NAMALWA (cell line): ENCODE measurements at places on chromosomes 2 and 18.

DNA sequence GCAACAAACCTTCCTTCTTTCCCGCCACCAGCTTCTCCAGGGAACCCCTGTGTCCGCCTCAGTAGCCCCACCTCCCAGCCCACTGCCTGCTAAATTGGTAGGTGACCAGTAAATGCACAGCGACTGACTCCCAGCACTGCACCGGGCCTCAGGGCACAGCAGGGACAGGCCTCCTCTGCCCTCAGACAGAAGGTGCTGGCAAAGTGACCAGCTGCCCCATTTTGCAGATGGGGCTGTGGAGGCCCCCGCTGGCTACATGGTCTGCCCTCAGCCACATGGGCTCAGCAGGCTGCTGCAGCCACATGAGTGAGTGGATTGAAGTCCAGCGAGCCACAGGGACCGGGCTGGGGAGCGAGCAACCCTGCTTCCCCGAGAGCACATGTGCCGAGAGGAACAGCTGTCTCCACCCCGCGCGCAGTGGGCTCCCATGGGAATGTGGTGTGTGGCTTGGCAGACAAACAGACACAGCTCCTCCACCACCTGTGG, 7.8 kb upstream of the NPPC start:
- DNase-seq: peak; percentile 78

DNA sequence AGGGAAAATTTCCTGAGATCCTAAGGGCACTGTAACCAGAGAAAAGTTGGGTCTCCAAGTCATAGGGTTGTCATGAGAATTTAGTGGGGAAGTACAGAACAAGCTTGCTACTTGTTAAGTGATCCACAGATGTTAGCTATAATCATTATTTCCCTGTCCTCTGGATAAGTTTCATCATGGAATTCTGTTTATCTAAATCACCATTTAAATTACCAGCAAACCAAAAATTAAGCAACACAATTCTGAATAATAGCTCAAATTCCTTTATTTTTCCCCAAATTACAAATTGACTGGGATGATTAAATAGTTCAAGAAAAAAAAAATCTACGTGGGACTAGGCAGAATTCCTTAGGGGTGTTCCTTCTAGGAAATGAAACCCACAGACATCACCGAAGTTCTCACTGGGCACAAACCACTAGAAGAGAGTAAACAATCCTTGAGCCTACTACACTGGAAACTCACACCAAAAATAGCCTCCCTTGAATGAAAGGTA, 159.5 kb downstream of the COL6A3 start:
- DNase-seq: no peak

DNA sequence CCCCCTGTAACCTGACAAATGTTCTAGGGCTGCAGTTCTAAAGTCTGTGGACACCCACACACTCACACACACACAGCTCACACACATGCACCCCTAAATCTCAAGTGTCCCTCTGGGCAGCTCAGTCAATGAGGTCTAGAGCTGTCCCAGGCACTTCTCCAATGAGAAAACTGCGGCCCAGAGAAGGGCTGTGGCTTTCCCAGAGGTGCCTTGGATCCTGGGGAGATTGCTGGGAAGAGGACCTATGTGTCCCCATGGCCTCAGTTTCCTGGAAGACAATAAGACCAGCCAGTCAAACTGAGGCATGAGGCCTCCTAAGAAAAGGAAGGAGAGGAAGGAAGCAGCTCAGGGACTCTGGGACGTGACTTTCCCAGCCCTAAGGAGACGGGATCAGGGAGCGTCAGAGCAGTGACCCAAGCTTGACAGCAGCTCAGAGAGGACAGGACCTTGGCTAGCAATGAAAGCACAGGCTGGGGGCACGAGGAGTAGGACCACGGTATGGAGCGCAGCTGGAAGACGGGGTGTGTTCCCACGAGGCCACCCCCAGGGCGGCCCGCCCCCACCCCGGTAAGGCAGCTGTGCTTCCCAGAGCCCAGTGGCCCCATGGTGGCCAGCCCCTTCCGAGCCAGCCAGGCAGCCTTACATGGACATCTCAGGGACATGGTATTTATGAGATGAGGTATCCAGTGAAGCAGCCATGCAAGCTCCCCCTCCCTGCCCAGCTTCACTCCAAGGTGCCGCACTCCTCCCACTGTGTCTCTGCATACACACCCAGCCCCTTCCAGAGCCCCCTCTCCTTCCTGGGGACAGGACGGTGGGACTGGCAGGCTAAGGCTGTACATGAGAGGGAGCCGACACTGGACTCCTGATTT, 46.0 kb downstream of the TNS1 start:
- DNase-seq: no peak

- DNase-seq: no peak
Measured at GRCh38 chr2:216408426-216409290, 3.6 kb upstream of the SMARCAL1 start.

DNA sequence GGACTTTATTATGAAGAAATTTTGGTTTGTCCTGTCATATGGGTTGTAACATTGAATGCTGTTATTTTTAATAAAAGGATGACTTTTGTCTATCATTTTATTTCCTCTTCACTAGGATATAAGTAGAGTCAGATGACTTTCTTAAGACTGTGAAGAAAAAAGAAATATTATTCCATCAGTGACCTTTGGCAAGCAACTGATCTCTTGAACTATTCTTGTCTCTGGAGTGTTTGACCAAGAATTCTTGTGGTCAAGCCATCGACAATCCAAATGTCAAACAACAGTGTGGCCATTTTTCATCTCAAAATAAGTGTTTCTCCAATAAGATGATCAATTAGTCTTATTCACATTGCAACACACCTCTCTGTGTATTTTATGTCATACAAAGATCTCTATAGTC, 24.9 kb downstream of the HOXD1 start:
- DNase-seq: no peak

- DNase-seq: peak; percentile 30
Measured at GRCh38 chr2:39435741-39436591, 1.1 kb downstream of the MAP4K3 start.

DNA sequence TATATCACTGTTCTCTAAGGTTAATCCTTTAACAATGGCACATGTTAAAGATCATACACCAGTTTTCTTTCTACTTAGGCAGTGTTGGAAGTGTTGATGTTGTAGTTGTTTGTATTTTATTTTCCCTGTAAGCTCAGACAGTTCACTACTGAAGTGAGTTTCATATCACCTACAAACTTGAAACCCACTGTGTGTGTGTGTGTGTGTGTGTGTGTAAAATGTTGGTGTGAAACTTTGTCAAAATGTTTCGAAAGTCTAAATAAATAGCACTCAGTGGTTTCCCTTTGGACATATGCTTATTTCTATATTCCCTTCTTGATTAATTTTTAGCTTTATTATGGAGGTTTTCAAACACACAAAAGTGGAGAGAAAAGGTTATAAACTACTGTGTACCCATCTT, 79.8 kb upstream of the CAVIN2 start:
- DNase-seq: no peak

GRCh38 chr2:205539603-205540002, 142.7 kb upstream of the NRP2 start:
- DNase-seq: peak; percentile 9

GRCh38 chr2:15614545-15615300, 23.1 kb downstream of the DDX1 start:
- no peak for DNase-seq

GRCh38 chr2:134460583-134460998, 206.7 kb downstream of the MGAT5 start:
- DNase-seq: peak; percentile 79

DNA sequence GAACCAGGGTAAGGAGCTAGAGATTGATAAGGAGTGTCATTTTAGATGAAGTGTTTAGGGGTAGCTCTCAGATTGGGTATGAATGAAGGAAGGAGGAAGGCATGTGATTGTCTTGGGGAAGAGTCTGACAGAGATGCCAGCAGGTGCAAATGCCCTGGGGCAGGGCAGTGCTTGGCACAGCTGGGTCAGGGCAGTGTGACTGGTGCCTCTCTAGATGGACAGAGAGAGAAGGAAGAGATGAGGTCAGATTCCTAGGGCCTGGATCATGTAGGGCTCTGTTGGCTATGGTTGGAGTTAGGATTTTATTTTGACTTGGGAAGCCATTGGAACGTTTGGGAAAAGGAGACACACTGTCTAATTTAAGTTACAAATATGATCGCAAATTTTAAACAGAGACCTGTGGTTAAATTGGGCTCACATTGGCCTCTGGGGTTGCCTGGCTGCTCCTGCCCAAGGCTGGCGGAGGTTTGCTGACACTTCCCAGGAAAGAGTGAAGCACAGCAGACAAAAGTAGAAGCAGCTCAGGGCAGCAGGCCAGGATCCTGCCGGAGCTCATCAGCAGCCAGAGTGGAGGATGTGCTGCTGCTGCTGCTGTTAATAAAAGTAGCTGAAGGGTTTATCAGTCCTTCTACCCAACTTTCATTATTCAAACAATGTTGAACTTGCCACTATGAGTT, 32.7 kb upstream of the FHL2 start:
- no peak for DNase-seq

GRCh38 chr18:9209279-9209678, 72.7 kb downstream of the ANKRD12 start:
- DNase-seq: no peak

DNA sequence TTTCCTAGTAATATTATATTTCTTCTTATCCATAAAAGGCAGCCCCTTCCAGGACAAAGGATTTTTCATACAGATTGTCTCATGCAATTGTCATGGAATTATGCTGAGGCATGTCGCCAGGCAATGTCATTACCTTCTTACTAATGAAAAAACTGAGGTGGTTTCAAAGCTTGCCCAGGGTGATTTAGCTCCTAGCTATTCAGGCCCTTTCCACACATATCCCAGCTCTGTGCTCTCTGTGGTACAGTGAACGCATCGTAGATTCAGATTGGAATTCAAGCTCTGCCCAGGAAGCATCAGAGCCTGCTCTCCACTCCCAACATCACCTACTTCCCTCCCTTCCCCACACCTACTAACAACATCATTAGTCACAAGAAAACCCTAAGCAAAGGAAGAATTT, 60.1 kb downstream of the ATP8B1 start:
- DNase-seq: no peak

DNA sequence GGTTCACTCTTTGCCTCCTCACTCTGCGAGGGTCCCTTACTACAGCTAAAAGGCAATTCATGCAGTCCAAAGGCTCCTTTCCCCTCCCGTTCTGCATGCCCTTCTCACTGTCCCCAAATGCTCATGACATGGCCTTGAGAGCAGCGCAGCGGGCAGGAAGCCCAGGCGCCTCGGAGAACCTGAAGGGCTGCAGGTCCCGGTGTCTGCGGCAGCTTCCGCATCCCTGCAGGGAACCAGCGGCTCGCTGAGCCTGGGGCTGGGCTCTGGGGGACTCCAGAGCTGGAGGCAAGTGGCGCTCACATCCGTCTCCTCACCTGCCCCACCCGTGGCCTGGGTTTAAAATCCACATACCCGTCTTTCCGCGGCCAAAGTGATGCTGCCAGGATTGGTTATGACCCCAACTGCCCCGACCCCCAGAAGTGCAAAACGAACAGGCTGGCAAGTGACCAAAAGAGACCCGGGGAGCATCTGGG, 462 bp upstream of the CIDEA start:
- no peak for DNase-seq

DNA sequence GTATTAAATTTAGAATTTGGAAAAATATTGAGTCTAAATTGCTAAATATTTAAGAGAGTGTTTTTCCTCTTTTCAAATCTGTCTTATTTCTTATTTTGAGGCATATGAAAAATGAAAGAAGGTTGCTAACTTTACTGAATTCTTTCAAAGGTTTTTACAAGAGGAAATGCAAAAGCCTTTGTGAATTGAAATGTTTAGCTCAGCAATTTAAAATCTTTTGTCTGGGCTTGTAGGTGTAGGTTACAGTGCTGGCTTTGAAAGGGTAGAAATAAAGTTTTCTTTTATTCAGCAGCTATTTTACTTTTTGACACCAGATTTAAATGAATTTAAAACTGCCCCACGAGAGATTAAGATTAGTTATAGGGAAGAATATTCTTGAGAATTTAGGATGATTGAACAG, 192.0 kb downstream of the CDH7 start:
- no peak for DNase-seq

DNA sequence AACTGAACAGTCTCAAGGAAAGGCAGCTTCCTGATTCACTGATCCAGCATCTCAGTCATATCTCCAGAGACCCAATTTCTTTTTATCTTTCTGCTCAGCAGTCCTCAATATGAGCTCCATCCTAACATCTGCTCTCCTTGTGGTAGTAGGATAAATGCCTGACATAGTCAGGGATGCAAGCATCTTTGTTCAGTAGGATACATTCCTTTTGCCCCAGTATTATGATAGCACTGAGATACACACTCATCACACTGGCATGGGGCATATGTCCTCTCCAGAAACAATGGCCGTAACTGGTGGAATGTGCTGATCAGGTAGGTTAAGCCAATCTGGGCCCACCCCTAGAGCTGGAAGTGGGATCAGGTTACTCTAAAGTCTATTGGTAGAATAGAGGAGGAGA, 207.2 kb downstream of the ETAA1 start:
- DNase-seq: no peak

DNA sequence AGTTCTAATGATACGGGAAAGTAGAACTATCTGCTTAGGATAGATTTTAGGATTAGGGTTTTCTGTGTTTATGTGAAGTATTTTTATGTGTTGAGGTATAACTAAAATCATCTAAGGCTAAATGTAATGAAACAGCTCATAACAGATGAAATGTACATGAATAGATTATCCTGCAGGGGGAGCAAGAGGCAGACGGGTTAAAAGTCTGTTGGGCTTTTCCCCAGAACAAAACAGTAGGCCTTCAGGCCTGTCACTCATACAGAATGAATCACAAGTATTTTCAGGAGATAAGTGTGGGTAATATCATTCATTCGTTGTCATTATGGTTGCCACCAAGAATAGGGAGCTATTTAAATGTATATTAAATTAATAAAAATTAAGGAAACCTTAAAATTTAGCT, 107.9 kb upstream of the IL1R2 start:
- DNase-seq: peak; percentile 61

- no peak for DNase-seq
Measured at GRCh38 chr18:45059695-45060094, 379.0 kb downstream of the SETBP1 start.

GRCh38 chr2:29753671-29754444, 167.5 kb downstream of the ALK start:
- no peak for DNase-seq
